ENCODE measurements at places on chromosomes 1 and 21. TPM values are rescaled to one million over a fixed set of nuclear protein-coding genes. Genes with fewer than 3 reads are reported as not detected.
A peak's percentile ranks its signal among the peaks of the same experiment; 100 is the strongest.

GRCh38 chr1:151718666-151719065 is 2.1 kb upstream of the CELF3 start:
- H3K27ac ChIP-seq: no peak overlapping the region
- H3K36me3 ChIP-seq: no peaks in the 10 kb centered on the region
- no peak overlapping the region for H3K4me3 ChIP-seq

DNA sequence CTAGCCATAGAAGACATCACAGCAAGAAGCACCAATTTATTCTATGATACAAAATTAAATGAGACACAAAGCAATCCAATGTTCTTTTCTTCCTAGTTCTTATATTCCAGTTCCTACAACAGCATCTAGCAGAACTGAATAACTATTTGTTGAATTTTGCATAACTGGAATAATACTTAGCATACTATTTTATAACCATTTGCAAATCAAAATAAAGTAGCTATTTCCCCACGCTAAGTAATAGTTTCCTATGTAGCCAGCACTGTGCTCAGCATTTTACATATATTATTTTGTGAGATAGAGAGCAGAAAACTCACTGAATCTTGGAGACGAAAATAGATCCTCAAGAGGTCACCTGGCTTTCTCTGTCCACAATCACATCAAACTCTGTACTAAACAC is 42.1 kb downstream of the KCNH1 start:
- H3K4me3 ChIP-seq: no peak overlapping the region
- no peak overlapping the region for H3K27ac ChIP-seq
- no peak for DNase-seq
- no peaks in the 10 kb centered on the region for H3K36me3 ChIP-seq
- H3K4me1 ChIP-seq: no peaks in the 10 kb centered on the region

DNA sequence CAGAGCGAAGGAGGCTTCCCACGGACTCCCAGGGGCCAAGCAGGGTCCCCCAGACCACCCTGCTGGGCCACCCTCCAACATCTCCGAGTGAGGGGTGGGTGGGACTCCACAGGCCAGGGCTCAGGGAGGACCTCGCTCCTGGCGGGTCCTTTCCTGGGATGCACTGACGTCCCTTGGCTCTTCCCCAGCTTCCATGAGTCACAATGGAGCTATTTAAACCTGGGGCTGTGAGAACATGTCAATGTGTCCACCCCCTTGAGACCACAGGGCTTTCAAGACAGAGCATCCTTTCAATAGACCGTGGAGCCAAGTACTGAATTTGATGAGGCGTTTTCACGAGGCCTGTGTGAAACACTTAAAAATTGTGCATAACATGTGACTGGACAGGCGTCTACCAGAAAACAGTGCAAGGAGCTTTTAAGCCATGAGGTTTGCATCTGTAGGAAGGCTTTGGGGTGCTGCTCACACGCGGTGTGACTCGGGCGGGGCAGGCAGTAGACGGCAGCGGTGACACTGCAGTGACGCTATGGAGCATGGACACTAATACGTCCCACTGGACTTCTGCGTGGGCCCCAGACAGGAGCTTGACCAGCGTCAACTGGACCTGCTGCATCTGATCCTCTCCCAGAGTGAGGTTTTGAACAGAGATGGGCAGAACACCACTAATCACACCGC is 24.1 kb upstream of the NPHP4 start:
- peak; percentile 49 for DNase-seq
- no peaks in the 10 kb centered on the region for H3K36me3 ChIP-seq
- H3K4me1 ChIP-seq: peaks cover 13% of the 10 kb centered on the region
- H3K27me3 ChIP-seq: no peaks in the 10 kb centered on the region
- H3K4me3 ChIP-seq: no peak overlapping the region

DNA sequence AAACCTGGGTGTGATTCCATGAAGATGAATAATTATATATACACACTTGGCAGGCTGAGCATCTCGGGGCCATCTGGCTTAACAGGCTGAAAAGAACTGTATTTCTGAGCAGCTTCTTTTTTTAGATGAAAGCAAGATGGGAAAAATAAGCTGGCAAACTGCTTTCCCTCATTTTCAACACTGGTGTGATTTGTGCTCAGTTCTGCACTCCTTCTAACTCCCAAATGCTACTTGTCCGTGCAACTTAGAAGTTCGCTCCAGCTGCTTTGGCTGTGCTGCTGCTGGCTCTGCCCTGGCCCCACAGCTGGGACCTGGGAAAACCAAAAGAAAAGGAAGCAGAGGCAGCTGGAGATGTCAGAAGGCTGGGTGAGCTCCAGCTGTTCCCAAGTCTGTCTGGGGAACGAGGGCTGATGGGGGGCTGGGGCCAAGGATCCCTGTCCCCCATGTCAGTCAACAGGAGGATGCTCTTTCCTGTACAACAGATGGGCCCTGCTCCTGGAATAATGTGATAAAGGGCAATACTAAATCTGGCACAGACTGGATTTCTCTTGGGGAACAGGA is 44.9 kb downstream of the PAFAH2 start:
- no peak overlapping the region for H3K27ac ChIP-seq
- H3K27me3 ChIP-seq: no peaks in the 10 kb centered on the region
- H3K4me3 ChIP-seq: no peak overlapping the region
- no peaks in the 10 kb centered on the region for H3K36me3 ChIP-seq

OR2T35 gene
- total RNA-seq: not detected

NPHS2 gene
- not detected for total RNA-seq

RIIAD1 gene
- total RNA-seq: 4.0 TPM

HNRNPCL2 gene
- total RNA-seq: not detected

LIX1L gene
- 32.0 TPM for total RNA-seq

All from left lung (tissue), 14 donors.